ENCODE measurements at places on chromosomes 5 and 9. TPM values are rescaled to one million over a fixed set of nuclear protein-coding genes. Genes with fewer than 3 reads are reported as not detected.

Gene SLC45A2
- not detected for total RNA-seq

Gene TSSK1B
- 0.52 TPM for total RNA-seq

Gene SAPCD2
- total RNA-seq, result 60.3 TPM

Gene TXNDC8
- total RNA-seq, result not detected

Gene SLC34A3
- total RNA-seq, result not detected

Gene IFNA13
- not detected for total RNA-seq

Gene B4GALT1
- 14.7 TPM for total RNA-seq

Gene CDH10
- not detected for total RNA-seq

Gene ALG2
- 34.3 TPM for total RNA-seq

Gene CER1
- total RNA-seq, result 2.4 TPM

Gene LEAP2
- total RNA-seq, result 1.8 TPM

Gene FGD3
- 2.0 TPM for total RNA-seq

Gene EIF4EBP3
- total RNA-seq, result not detected

Gene KIF20A
- 60.4 TPM for total RNA-seq

Gene OGN
- total RNA-seq, result not detected

Gene ASPN
- not detected for total RNA-seq

Gene SLC30A5
- 39.7 TPM for total RNA-seq

Gene KCTD16
- total RNA-seq, result 0.16 TPM

Gene PPP2R2B
- total RNA-seq, result 21.3 TPM

Gene TMEM267
- total RNA-seq, result 8.6 TPM

Gene ZNF608
- total RNA-seq, result 39.7 TPM

Gene ADCY2
- 74.9 TPM for total RNA-seq

Gene GABRA6
- total RNA-seq, result not detected

Gene CDKN2B
- total RNA-seq, result 0.83 TPM
